ENCODE measurements at places on chromosomes 1 and 21. TPM values are rescaled to one million over a fixed set of nuclear protein-coding genes. Genes with fewer than 3 reads are reported as not detected.

- DNase-seq: no peak
These were observed 1.4 kb upstream of the PAFAH2 start for GRCh38 chr1:25999041-25999800.

GRCh38 chr1:111629190-111629954, 9.8 kb downstream of the RAP1A start:
- no peak for DNase-seq

GRCh38 chr1:193069748-193070385, 10.5 kb downstream of the RO60 start:
- no peak for DNase-seq

The LRRC39 gene
- total RNA-seq: 61.2 TPM

DNA sequence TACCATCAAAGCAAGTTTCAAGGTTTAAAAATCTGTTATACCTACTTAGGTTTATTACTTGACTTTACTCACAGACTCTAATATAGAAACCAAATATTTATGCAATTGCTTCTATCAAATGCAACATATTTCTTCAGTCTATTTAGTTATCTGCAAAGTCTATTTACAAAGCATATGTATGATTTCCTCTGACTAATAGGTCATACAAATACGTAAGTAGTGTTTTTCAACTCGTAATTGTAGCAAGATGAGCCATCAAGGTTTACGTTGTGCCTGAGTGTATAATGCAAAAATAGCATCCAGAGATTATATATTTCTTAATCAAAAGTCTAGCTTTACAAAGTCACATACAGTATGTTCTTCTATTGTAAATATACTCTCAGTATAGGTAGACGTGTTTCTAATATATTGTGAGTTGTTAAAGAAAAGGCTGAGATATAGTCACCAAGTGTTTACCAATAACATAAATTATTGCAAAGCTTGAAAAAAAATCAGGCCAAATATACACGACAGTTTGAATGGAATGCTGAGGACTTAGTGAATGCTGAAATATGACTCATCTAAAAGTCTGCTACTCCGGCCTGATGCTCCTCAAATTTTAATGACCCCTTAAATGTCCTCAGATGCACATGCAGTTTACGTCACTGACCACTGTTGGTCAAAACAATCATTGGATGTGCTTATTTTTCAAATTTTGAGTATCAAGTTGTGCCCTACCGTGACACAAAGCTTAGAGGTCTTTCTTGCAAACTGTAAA, 48.4 kb downstream of the ADAMTS5 start:
- DNase-seq: no peak

The PDC gene
- not detected for total RNA-seq

All from left cardiac atrium (tissue), 4 donors.